Stimulated activated CD4-positive, alpha-beta T cell treated with anti-CD3 and anti-CD28 coated beads, Interleukin-15, amount 100 ng/mL, for 1 hour (primary cell): ENCODE measurements at places on chromosomes 2 and 18.

DNA sequence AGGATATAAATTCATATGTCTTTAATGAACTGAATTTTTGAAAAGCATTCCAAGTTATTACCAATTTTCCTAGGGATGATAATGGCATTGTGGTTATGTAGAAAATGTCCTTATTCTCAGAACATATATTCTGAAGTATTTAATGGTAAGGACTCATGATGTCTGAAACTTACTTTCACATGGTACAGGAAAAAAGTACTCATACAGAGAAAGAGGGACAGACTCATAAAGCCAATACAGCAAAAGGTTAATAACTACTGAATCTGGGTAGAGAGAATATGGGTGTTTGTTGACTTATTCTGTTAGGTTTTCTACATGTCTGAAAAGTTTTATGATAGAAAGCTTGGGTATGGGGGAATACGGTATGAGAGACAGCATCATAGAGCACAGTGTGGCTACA is 84.3 kb upstream of the SERTAD2 start:
- DNase-seq: no peak

GRCh38 chr18:65750389-65751154 is at the start of gene CDH7:
Gene CDH7, plus strand, starts transcription at chr18:65751012. Its CDS starts 11,831 bp downstream, at chr18:65762843.
- no peak for DNase-seq

DNA sequence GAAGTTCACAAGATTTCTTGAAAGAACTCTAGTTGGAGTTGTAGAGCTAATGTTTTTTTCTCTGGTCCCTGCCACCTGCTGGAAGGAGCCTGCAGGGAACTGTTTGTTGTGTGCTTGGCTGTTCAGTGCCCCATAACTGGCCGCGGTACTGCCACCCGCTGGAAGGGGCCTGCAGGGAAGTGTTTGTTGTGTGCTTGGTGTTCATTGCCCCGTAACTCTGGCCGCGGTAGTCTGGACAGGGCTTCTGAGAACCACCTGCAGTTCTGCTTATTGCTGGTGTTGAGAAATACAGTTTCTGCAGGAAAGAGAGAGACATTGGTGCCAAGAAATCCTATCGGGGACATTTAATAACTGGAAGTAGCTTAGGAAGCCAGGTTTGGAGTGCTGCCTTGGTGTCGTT is 58.1 kb downstream of the AGAP1 start:
- no peak for DNase-seq

- no peak for DNase-seq
These were observed 286.7 kb downstream of the EXOC6B start for GRCh38 chr2:72539071-72539552.

GRCh38 chr2:121567957-121568409 is 37.3 kb downstream of the RNU4ATAC start:
- no peak for DNase-seq
